ENCODE measurements at places on chromosomes 2 and 18.

GRCh38 chr2:187369471-187369870 lies 78.6 kb downstream of the CALCRL start:
- no peak for DNase-seq

- DNase-seq, result no peak
Measured at GRCh38 chr18:66548747-66549146, 55.1 kb downstream of the CDH19 start.

DNA sequence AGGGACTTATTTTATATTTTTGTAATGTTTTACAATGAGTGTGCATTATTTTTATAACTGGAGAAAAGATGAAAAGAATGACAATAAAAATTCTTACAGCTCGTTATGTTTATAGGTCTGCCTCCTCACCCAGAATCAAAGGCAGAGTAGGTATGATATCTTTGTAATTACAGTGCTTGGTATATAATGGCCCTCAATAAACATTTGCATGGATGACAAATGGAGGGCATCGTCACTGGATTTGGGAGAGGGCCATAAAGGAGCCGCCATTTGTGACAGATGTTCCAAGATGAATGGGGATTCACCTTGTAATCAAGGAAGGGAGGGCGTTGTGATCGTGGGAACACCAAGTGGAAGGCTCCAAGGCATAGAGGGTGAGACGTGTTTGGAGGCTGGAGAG lies 22.6 kb upstream of the GIGYF2 start:
- no peak for DNase-seq

GRCh38 chr2:99451280-99451679 lies 38.5 kb downstream of the REV1 start:
- DNase-seq, result no peak

GRCh38 chr18:2997429-2997828 lies 15.5 kb downstream of the LPIN2 start:
- DNase-seq, result no peak

All from fibroblast of skin of right biceps (primary cell).